ENCODE measurements at places on chromosomes 1 and 21.
A peak's percentile ranks its signal among the peaks of the same experiment; 100 is the strongest.

DNA sequence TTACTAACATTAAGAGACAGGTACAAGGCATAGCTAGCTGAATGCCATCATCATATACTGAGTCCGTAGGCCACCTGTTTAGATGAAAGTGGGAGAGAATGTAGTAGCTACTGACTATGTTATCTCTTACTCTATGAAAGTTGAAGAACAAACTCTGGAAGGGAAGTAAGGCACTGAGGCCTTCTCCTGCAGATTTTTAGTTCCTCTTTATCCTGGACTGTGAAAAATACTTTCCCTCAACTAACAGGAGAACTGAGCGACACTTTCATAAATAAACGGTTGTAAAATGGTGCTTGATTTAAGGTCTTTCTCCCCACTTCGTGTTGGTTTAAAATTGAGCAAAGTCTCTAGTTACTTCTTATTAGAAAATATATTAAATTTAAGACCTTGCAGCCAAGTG is 101.9 kb downstream of the FNBP1L start:
- no peak for DNase-seq

- peak; percentile 48 for DNase-seq
Observed at GRCh38 chr1:157073944-157074685, 25.5 kb downstream of the ETV3L start.

DNA sequence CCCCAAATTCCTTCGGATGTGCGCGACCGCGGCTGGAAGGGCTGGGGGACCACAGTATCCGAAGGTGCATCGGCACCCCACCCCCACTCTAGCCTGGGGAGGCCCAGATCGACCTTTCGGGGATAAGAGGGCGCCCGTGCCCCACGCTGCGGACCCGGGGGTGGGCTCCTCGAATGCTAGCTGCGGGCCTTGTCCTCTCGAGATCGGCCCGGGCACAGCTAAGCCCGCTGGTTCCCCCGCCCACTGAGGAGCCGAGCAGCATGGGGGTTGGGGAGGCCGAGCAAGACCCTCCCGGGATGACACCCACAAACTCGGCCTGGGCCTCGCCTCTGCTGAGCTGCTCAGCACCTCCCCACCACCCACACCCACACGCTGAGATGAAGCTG is 653 bp upstream of the IFFO2 start:
- peak; percentile 36 for DNase-seq

DNA sequence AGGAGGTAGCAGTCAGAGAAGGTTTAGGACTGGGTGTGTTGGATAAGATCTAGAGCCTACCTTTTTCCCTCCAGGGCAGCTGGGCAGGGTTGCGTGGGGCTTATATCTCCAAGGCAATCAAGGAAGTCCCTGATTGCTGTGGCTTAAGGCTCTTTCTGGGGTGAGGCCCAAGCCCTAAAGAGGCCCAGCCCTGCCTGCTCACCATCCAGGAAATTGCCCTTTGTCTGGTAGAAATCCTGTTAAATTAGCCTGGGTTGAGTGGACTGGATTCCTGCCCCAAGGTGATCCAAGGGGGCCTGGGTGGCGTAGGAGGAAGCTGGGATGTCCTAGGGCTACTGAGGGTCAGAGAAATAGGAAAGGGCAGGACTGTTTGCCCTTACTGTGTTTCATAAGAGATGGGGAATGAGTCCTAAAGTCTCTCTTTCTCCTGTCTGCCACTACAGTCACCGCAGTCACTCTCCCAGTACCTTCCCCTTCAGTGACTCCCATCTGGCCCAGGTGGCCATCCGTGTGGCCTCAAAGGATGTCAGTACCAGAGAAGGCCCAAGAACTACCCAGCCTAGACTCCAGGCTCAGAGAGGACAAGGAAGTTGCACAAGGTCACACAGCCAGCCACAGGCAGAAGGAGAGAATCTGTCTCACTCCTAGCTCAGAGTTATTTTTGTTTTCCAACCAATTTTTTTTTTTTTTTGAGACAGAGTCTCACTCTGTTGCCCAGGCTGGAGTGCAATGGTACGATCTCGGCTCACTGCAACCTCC is 25.8 kb downstream of the MFSD2A start:
- no peak for DNase-seq

DNA sequence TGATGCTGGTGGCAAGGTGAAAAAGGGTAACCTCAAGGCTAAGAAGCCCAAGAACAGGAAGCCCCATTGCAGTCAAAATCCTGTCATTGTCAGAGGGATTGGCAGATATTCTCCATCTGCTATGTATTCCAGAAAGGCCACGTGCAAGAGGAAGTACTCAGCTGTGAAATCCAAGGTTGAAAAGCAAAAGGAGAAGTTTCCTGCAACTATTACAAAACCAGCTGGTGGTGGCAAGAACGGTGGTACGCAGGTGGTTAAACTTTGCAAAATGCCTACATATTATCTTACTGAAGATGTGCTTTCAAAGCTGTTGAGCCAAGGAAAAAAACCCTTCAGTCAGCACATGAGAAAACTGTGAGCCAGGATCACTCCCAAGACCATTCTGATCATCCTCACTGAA is 13.7 kb upstream of the VPS45 start:
- DNase-seq = no peak

GRCh38 chr1:19689085-19689757 is 24.5 kb downstream of the HTR6 start:
- DNase-seq = no peak

DNA sequence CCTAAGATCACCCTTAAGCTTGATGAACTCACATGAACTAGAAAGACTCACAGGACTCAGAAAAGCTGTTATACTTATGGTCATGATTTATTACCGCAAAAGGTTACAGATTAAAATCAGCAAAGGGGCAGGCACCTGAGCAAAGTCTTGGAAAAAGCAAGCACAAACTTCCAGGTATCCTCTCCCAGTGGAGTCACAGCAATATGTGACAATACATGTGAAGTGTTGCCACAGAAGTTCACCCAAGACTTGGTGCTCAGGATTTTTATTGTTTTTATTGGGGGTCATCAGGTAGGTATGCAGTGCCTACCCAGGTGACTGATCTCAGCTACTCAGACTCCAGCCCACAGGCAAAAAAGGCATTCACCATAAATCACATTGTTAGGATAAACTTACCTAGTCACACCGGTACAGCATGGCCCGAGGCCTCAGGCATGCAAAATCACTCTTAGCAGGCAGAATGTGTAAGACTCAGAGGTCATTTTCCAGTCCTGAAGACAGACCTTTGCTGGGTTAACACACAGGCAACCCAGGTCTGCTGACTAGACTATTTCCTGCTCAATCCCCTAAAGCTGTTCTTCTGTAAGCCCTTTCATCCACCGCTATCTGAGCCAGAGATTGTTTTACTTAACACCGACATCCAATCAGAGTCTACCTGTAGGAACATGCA is 55.6 kb downstream of the SSX2IP start:
- no peak for DNase-seq

DNA sequence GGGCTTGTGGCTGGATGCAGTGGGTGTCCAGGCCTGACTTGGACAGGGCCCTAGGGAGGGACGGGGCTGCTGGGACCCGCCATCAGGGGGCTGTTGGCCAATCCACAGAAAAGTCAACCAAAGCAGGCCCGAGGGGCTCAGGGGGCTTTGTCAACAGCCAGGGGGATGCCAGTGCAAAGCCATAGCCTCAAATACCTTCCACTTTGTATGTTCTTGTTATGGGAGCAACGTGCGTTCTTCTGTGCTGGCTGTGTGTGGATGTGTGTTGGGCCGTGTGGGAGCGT is 35.4 kb upstream of the ARF1 start:
- DNase-seq = no peak

DNA sequence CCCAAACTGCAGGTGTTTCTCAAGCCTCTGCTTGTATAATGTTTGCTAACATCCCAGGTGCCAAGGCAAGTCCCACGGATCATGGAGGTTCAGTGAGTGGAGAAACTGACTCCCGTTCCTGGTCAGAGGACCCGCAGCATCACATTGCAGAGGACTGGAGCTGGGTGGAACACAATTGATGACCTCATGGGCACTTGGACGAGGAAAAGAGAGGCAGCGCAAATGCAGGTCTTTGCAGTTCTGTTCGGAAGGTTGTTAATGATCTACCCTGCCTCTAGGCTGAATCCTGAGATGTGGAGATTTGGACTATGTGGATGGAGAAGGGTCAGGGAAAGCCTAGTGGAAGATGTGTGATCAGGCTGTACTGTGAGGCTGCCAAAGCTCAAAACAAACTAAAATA is 192.9 kb downstream of the DUSP10 start:
- DNase-seq = no peak

- no peak for DNase-seq
Observed at GRCh38 chr1:234706199-234706598, 96.2 kb upstream of the IRF2BP2 start.

DNA sequence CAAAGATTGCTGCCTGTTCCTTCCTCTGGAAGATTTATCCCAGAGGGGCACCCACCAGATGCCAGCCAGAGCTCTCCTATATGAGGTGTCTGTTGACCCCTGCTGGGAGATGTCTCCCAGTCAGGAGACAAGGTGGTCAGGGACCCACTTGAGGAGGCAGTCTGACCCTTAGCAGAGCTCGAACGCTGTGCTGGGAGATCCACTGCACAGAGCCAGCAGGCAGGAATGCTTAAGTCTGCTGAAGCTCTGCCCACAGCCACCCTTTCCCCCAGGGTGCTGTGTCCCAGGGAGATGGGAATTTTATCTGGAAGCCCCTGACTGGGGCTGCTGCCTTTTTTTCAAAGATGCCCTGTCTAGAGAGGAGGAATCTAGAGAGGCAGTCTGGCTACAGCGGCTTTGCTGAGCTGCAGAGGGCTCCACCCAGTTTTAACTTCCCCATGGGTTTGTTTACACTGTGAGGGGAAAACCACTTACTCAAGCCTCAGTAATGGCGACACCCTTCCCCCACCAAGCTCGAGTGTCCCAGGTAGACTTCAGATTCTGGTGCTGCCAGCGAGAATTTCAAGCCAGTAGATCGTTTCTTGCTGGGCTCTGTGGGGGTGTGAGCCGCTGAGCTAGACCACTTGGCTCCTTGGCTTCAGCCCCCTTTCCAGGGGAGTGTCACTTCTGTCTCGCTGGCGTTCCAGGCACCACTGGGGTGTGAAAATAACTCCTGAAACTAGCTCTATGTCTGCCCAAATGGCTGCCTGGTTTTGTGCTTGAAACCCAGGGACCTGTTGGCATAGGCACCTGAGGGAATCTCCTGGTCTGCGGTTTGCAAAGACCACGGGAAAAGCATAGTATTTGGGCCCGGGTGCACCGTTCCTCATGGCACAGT is 51.1 kb upstream of the PDC start:
- DNase-seq = no peak

DNA sequence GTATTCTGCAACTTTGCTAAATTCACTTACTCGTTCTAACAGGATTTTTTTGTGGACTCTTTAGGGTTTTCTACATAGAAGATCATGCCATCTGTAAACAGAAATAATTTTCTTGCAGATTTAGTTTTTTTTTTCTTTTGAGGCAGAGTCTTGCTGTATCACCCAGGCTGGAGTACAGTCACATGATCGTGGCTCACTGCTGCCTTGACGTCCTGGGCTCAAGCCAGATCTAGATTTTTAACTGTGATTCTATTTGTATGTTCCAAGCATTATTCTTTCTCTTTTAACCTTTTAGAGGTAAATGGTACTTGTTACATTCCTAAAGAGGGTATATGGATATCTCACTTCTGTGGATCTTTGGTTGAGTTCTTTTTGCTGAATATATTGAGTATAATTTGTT is 18.6 kb downstream of the FABP3 start:
- no peak for DNase-seq

DNA sequence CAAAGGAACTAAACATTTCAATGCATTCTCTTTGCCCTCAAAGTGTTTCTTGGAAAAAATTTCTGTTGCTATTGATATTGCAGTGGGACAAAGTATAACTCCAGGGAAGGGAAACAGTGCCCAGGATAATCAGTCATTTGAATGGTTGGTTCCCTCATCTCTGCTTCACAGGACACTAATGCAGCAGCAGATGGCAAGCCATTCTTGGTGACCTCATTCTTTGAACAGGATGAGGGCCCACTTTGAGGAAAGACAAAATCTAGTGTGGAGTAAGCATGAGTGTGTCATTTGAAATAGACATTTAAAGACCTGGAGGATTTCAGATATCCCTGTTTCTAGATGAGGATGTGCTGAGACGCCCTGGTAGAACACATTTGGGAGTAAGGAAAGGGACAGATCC is 32.3 kb downstream of the CHRM3 start:
- no peak for DNase-seq

GRCh38 chr1:66253330-66253921 is 280.5 kb upstream of the SGIP1 start:
- no peak for DNase-seq

- no peak for DNase-seq
Observed at GRCh38 chr1:15198684-15199083, 45.1 kb downstream of the TMEM51 start.

- DNase-seq = no peak
Observed at GRCh38 chr1:150257624-150258585, at the start of gene CA14. TSS of gene CA14 (plus strand) at chr1:150257774. CDS start at chr1:150258129, 355 bp downstream.

GRCh38 chr1:53946252-53947171 is at the start of gene LRRC42:
TSS of gene LRRC42 (plus strand) at chr1:53946350. CDS start at chr1:53952000, 5,650 bp downstream.
- DNase-seq = no peak

- no peak for DNase-seq
Observed at GRCh38 chr1:19909392-19909791, 14.0 kb downstream of the PLA2G2E start.

DNA sequence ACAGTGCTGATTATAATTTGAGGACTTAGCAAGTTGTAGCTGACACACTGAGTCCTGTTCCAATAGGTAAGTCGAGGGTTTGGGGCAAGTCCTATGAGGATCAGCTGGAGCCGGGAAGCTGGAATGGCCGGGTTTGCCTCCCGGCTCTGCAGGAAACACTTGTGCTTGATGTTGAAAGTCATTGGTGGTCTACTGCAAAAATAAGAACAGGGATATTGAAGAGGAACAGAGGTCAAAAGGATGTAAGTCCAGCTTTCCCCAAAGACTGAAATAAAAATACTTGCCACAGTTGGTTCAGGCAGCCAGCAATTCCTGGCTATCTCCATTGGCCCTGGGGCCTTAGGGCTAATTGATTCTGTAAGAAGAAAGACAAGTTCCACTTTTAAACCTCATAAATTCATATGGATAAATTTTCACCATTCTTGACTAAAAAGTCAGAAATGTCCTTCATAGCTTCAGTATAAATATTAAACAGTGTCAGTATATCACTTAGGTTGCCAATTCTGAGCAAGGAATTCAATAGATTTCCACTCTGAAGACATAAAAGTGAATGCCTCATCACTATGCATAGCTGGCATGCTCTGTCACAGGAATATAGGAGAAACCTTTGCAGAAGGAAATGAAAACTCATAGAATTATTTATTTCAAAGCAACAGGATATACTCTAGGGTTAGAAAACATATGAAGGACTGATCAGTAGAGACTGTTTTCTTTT is 165.2 kb downstream of the AK5 start:
- DNase-seq = no peak

DNA sequence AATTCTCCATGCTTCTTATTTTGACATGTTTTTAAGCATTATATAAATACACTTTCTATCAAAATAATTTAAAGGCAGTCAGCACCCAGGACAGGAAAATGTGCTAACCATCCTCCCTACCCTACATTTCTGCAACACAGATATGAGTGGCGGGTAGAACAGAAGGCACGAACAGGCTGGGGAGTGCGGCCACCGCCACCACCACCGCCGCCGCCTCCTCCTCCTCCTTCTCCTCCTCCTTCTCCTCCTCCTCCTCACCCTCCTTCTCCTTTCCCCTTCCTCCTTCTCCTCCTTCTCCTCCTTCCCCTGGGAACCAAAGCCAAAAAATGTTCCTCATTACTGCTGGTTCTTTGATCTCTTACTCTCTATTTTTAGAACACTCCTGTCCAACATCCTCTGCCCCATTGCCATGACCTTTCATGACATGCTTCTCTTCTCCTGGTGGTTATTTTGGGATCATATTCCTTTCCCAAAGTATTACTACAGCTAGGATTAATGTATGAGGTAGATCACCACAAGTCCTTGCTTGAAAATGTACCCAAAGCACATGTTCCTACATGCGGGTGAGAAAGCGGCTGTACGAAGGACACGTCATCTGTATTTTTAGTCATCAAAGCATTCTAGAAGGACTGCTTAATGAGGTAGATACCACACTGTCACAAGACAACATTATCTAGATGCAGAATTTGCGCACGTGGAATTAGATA is 24.5 kb upstream of the CCN1 start:
- no peak for DNase-seq
